ENCODE measurements at places on chromosomes 4 and X.
A peak's percentile ranks its signal among the peaks of the same experiment; 100 is the strongest.

- no peak for DNase-seq
Measured at GRCh38 chr4:75821966-75822365, 80.3 kb downstream of the PPEF2 start.

DNA sequence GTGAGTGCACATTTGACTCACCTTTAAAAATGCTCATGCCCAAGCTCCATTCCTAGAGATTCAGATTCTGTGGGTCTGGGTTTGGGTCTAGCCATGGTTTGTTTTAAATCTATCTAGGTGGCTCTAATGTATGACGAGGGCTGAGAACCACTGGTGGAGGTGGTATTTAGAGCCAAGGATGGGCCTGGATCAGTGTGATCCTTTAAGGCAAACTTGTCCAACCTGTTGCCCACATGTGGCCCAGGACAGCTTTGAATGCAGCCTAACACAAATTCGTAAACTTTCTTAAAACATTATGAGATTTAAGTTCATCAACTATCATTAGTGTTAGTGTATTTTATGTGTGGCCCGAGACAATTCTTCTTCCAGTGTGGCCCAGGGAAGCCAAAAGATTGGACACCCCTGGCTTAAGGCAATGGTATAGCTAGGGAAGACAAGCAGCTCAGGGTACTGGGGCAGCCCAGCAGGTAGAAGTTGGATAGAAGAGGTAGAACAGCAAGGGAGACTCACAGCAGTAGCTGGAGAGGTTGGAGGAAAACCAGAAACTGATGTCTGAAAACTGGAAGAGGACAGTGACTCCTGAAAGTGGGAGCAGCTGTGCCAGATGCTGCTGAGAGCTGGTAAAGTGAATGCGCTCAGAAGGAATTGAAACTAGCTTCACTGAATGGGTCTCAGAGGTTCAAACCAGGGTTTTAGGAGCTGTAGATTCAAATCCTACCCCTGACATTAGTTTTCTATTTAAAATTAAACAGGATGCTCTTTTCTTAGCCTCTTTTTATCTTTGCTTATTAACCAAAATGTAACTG, 18.2 kb downstream of the ADD1 start:
- no peak for DNase-seq

DNA sequence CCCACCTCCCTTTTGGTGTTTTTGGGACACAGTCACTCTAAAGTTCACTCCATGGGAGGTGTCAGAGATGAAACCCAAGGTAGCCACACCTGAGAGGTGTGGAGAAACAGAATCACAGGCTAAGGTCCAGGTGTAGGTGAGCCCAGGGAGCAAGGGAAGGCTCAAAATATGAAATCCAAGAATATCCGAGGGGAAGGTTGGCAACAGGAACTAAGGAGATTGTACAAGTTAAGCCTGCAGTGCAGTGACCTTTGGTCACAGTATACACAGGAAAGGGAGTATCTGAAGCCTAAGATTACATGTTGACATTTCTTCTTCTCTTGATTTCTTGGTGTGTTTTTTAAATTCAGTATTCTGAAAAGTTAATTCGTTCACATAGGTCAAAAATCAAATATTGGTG, 46.5 kb downstream of the PHF8 start:
- no peak for DNase-seq

DNA sequence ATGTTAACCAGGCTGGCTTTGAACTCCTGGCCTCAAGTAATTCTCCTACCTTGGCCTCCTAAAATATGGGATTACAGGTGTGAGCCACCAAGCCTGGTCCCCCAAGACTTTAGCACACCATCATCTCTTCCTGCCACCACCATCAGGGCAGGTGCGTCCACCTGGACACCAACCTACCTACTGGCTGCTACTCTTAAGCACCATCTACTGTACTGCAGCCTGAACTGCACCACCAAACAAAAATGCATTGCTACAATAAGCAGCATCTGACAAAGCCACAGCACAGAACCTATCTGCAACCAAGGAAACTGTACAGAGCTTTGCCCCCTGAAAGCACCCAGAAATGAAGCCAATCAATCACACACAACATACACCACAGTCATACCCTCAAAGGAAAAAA, 139.7 kb downstream of the EFHC2 start:
- no peak for DNase-seq

DNA sequence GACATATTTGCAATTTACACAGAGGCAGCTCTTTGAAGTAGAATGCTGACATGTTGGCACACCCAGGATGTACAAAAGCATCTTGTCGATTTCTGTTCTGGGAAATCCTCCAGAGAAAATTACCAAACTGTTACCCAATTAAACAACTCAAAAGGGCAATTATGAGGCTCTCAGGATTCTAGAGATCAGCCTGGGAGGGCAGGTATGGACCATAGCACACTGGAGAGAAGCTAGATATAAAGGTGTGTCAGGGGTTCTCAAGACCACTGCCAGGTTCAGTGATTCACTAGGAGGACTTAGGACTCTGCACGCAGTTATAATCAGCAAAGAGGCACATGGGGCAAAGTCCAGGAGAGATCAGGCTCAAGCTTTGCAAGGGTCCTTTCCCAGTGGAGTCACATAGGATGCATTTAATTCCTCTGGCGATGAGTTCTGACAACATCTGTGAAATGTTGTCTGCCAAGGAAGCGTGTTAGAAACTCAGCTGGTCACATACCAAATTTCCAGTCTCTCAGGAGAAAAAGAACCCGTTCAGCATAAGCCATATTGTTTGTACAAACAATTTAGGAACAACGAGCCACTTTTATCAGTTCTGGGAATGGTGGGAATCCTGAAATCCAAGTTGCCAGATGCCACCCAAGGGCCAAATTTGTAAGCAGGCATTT, 100.8 kb downstream of the SYTL5 start:
- DNase-seq: no peak

DNA sequence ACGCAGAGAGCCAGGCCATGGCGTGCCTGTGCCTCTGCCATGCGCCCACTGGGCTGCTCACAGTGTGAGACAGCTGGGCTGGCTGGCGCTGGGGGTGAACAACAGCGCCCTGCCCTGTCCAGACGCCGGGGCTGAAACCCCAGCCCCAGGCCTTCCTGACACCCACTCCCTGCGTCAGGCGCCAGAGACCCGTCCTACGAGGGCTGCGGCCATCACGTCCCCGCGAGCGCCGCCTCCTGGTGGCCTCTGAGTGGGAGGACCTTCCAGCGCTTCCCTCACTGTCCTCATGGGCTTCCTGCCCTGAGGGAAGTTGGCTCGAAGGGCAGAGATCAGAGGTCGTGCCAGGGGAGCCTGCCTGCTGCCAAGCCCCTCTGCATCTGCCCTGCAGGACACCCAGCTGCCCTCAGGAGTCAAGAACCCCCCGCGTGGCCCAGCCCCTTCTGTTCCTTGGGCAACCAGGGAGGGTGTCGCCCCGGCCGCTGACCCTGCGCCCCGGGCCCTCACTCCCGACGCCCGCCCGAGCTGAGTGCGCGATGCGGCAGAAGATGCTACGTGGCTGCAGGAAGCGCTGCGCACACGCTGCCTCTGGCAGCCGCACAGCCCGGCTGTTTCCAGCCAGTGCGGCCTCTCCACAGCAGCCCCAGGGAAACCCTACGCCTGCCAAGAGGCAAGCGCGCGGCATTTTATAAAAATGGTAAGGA, 16.2 kb downstream of the NELFA start:
- DNase-seq: no peak

DNA sequence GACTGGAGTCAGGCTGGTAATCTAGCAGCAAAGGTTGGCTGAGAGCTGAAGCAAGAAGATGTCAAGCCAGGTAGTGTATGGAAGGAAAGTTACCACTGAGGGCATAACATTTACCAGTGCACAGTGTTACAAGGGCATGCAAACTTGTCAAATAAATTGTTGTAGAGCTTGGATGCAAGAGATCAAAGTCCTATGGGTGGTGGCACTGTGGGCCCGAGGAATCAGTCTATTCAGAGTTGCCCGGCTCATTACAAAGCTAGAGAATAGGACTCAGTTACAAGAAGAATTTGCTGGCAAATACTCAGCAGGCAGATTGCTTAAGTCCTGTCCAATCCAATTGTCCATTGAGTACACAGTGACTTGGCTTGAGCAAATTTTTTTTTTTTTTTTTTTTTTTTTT, 2043.8 kb downstream of the ARAP2 start:
- no peak for DNase-seq

GRCh38 chr4:47617607-47618006, 132.5 kb downstream of the ATP10D start:
- no peak for DNase-seq

DNA sequence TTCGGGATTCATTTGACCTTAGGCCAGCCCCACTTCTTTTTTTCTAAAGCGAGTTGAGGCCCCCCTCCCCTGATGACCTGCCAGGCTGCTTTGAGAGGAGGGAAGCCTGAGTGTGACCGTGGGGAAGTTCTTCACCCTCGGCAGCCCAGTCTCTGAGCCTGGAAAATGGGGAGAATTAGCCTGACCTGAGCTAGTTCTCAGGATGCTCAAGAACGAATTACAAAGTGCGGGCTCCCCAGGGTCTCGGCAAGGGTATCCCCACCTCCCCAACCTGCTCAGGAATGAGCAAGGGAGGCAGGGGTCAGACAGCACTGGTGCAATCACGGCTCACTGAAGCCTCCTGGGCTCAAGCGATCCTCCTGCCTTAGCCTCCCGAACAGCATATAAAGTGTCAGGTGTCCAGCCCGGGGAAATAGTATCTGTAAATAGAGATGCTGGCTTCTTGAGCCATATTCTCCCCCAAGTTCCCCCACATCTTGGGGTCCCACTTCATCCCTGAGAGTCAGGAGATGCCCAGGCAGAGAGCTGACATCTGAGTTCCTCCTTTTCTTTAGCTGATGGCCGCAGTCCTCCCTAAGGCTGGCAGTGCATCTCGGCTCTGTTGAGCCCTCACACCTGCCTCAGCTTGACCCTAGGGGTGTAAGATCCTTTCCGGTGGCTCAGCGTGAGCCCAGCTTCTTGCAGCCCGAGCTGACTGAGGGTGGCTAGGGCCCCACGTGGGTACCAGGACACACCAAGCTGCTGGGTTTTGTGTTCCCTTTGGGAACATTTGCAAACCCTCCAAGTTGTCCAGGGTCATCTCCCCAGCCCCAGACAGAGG, 1.6 kb downstream of the DUSP9 start:
- DNase-seq: no peak

DNA sequence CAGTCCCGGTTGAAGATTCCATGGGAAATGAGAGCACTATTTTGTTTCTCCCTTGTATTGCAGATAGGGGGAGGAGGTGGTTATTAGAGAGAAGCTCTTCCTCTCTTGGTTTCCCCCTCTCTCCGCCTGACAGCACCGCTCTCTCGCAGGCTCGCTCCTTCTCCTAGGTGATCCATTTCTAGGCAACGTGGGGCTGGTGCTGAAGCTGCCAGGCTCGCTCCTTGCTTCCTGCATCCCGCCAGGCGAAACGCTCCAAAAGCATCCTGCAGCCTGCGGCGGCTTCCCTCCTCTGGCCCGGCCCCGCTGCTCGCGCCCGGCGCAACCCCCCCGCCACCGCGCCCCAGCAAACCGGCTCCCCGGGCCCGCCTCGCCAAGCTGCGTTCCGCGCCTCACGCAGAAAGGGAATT, at the start of gene GRID2:
Gene GRID2, plus strand, starts transcription at position 346 of the 407 bp plus-strand sequence.
- no peak for DNase-seq

- DNase-seq: no peak
Measured at GRCh38 chr4:41156574-41156973, 57.8 kb downstream of the APBB2 start.

DNA sequence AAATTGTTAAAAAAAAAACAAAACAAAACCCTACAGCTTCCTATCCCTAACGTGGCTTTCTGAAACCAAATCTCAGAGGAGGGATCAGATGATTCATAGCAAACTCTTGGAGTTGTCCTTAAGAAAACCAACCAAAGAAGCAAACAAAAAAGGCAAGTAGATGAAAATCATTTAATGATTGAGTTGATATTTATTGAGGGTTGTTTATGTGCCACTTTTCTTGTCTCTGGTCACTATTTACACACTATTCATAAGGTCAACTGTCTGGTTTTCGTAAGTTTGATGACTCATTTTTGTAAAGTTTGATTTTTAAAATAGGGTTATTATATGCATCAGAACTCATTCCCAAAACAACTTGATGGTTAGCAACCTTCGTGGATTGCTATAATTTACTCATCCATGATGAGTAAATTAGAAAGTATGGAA, 133.4 kb downstream of the UNC5C start:
- DNase-seq: no peak

DNA sequence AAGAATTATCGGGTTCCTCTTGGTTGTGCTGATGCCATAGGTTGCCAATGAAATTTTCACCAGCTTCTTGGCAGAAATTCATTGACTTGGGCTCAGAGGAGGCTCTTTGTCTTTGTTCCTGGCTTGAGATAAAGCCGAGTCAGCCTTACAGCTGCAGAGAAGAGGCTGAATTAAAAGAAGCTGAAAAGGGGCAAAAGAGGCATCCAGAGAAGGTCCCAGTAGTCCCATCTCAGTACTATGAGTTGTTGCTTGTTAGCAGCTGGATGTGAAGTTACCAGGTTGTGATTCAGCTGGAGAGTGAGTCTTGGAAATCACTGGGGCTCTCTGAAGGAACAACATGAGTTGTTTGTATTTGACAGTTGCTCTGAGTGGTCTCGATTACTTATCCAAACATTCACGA, 59.7 kb downstream of the SMAD1 start:
- DNase-seq: no peak

GRCh38 chrX:151714362-151714761, 1.5 kb upstream of the FATE1 start:
- DNase-seq: no peak

- DNase-seq: no peak
Measured at GRCh38 chr4:74934888-74935287, 2.0 kb downstream of the PARM1 start.

GRCh38 chrX:82232679-82233078, 1030.8 kb downstream of the SH3BGRL start:
- DNase-seq: no peak

- no peak for DNase-seq
Measured at GRCh38 chr4:137432446-137433311, 99.6 kb downstream of the PCDH18 start.

GRCh38 chr4:81505004-81505598, 33.4 kb upstream of the RASGEF1B start:
- DNase-seq: peak; percentile 20

- DNase-seq: no peak
Measured at GRCh38 chr4:52726826-52727580, 24.2 kb downstream of the ERVMER34-1 start.

GRCh38 chr4:140726776-140727500, 29.2 kb downstream of the TBC1D9 start:
- no peak for DNase-seq

All from GM06990 (cell line).